NCI-H345 (cell line): ENCODE measurements at places on chromosomes 11 and 22.

DNA sequence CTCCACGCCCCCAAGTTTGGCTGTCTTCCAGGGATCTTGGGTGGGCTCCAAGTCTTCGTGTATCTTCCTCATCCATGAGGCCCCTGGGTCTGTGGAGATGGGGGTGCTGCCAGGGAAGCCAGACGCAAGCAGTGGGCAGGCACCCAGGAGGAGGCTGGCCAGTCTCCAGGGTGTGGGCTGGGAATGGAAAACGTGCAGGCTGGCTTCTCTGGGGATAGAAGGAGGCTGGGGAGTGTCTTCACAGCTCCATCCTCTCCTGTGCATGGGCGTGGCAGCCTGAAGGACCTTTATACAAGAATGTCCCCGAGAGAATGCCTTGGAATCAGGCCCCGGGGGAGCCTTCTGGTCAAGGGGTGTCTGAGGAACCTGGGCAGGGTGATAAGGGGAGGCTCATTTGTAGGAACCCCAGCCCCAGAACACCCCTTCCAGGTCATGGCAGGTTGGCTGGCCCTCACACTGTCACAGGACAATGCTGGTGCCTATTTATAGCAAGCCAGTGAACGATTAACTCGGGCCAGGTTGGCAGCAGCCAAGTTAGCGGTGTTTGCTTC is 14.0 kb downstream of the SGSM1 start:
- DNase-seq, result no peak

GRCh38 chr11:45678976-45679375 is 13.6 kb upstream of the CHST1 start:
- no peak for DNase-seq

DNA sequence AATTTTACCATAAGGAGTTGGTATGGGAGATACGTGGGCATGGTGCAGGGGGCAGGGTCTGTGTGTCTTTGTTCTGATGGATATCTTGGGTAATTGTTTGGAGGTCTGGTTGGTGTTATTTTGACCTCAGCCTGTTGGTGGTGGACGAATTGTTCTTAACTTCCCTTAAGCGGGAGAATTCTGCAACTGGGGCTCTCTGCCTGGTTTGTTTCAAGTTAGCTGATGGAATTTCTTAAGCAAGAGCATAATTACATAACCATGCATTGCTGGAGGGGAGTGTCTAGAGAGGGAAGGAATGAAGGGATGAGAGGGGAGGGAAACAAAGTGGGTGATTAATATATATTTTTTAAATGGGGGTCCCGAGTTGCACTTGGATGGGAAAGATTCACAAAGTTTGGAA is 908.5 kb upstream of the RAG2 start:
- no peak for DNase-seq

- DNase-seq, result no peak
Observed at GRCh38 chr22:24796860-24797259, 9.2 kb upstream of the SGSM1 start.

DNA sequence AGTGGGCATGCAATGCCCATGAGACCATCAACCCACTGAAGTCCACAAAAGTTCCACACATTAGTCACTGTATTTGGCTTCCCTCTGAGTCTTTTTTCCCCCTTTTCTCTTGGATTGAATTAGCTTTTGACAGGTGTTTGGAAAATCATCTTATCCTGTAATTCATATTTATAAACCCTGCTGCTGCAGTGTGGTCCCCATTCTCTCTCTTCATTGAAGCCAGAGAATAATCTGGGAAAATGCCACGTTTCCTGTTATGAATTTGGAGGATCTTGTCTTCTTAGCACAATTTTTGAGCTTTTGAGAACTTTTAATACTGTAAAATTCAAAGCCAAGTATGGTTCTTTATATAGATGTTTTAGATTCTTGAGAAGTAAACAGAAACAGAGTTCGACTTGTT is 84.8 kb downstream of the UVRAG start:
- no peak for DNase-seq

- peak; percentile 65 for DNase-seq
Observed at GRCh38 chr22:50739894-50740293, 1.9 kb downstream of the ACR start.

- peak; percentile 87 for DNase-seq
Observed at GRCh38 chr22:36454916-36455570, 26.4 kb downstream of the TXN2 start.

GRCh38 chr22:50150161-50151129 is 20.1 kb upstream of the PANX2 start:
- no peak for DNase-seq

DNA sequence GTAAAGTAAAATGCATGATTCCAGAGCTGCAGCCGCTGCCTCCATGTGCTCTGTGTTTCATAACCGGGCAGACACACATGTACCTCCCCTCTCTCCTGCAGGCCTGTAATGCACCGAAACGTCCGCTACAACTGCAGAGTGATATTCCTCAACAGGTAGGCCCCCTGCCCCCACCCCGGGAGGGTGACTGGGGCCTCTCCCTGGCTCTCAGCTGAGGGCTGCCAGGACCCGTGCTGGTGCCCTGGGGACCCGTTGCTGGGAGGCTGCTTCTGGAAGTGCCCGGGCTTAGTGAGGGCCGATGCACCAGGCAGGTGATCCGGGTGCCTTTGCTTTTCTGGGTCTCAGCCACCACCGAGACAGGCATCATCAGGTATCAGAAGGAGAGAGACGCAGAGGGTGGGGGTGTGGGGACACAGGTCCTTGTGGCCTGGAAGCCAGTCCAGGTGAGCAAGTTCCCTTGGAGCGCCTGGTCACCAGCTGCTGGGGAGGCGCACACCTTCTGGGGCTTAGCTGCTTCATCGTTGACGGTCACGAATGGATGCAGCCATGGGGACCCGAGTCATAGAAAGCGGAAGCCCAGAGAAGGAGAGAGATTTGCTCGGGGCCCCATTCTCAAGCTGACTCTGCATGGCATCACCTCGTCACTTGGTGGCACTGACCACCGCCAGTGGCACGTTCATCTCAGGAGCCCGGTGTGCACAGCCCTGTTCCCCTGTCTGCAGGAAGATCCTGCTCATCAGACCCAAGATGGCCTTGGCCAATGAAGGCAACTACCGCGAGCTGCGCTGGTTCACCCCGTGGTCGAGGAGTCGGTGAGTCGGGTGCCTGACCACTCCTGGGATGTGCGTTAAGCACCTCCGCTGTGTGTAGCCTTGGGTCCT is 10.6 kb downstream of the NADSYN1 start:
- no peak for DNase-seq

DNA sequence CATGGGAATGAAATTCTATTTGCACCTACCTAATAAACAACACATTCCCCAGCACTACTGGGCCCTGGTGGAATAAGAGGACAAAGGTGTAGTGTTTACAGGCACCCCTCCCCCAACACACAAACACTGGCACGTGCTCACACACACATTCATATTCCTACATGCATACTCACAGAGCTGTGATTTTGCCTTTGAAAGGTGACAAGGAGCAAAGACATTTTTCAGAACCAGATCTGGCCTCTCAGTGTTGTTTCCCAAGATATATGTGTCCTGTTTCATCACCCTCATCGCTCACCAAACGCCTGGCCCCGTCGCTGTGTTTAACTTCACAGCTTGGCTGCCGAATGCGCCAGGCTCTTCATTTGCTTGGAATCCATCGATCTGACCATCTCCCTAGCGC is 292.6 kb downstream of the NTM start:
- DNase-seq, result no peak

GRCh38 chr22:45869340-45869847 is 107.6 kb downstream of the WNT7B start:
- no peak for DNase-seq

- no peak for DNase-seq
Observed at GRCh38 chr11:9562716-9563115, 10.8 kb upstream of the WEE1 start.

GRCh38 chr11:131626788-131627187 is 256.4 kb downstream of the NTM start:
- DNase-seq, result no peak

- DNase-seq, result no peak
Observed at GRCh38 chr11:11262171-11262920, 90.7 kb downstream of the CSNK2A3 start.

DNA sequence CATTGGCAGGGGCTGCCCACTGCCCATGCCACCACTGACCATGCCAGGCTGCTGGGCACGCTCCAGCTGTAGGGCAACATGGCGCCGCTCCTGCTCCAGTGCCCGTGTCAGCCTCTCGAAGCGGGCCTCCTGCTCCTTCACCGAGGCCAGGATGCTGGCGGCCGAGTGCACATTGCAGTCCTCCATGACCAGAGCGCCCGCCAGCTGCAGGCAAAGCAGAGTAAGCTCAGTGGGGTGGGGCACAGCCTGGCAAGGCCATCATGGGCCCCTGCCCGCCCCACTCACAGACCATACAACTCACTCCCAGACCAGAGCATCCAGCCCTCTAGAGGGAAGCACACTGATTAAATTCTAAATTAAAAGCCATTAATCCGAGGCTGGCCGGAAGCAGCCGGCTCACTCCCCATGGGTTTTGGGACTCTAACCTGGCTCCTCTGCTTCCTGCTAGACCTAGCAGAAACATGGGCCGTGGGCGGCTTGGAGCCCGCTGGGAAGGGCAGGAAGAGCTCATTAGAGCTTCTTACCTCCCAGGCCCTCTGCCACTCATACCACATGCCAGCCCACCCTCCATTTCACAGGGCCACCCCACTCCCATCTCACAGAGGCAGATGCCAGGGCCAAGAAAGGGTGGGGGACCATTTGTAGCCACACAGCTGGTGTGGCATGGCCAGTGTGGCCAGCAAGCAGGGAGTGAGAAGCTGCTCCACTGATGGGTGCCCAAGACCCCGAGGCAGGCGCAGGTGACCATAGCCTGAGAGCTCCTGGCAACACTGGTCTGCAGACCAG is 25.8 kb downstream of the ARVCF start:
- no peak for DNase-seq

GRCh38 chr11:111046291-111046690 is 199.2 kb upstream of the POU2AF2 start:
- no peak for DNase-seq

GRCh38 chr11:19018901-19019300 is 41.6 kb downstream of the MRGPRX2 start:
- DNase-seq, result no peak

DNA sequence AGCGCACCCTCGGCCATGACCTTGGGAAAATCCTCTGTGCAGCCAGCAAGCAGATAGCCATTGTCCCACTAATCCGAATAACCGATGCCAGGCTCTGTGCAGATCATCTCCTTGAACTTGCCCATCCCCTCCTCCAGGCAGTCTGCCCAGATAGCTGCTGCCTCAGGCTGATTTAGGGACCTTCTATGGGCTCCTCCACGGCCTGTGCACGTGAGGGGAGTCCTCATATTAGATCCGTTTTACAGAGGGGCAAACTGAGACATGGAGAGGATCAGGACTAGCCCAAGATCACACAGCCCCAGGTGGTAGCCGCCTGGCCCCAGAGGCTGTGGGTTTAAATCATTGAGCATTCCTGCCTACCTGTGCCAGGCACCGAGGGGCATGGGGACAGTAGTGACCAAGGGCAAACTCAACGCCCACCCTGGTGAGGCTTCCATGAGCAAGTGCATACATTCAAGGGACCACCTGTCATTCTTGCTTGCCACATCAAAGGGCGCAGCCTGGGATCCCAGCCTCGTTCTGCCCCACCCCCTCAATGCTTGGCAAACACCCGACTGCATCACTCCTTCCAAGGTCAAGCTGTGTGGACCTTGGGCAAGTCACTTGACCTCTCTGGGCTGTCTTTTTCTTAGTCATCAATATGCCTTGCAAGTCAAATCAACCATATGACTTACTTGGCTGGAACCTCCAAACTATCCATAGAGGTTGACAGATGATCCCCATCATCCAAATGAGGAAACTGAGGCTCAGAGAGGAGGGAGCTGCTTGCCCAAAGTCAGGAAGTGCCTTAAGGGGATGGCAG is 131.6 kb downstream of the MN1 start:
- DNase-seq, result no peak

- DNase-seq, result no peak
Observed at GRCh38 chr22:47534804-47535410, 772.5 kb downstream of the TBC1D22A start.

DNA sequence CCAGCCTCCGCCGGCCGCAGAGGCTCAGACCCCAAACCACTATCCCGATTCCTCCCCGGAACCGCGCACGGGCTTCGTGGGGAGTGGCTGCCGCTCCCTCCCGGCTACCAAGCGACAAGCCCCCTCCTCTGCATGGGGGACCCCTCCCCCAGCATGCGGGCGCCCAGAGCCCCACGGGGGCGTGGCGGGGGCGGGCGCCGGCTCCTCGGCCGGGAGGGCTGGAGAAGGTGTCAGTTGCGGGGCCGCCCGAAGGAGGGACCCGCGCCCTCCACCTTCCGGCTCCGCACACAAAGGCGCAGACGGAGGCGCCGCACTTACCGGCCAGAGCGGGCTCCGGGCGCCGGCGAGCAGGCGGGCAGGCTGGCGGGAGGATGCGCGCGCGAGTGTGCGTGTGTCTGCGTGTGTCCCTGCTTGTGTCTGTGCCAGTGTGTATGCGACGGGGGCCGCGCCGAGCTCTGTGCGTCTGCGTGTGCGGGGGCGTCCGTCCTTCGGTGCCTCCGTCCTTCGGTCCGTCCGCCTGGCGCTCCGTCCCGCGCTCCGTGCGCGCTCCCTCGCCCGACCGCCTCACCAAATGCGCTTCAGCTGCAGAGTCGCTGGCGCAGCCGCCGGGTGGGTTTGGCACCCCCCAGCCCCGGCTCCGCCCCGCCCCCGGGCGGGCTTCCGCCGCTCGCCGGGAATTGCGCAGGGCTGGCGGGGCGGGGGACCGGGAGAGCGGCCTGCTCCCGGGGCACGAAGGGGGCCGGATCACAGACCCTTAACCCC is at the start of gene PTPN5:
PTPN5 (minus strand) TSS at position 592 of the 762 bp plus-strand sequence. CDS start 19,840 bp downstream, outside the sequence.
- DNase-seq, result peak; percentile 38

DNA sequence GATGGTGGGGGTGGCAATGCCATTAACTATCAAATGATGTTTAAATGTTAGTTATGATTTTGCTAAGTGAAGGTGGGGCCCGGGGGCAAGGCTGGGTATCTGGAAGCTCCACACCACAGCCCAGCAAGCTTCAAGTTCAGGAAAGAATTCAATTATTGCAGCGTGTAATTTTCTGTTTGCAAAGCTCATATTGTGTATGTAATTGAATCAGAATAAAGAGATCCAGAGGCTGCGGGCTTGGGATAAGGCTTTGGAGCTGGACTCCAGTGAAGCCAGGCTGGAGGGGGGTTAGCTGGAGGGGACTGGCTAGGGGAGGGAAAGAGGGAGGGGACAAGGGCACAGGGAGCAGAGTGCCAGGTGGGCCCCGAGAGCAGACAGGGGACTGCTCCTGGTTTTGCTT is 557.1 kb upstream of the CADM1 start:
- no peak for DNase-seq

DNA sequence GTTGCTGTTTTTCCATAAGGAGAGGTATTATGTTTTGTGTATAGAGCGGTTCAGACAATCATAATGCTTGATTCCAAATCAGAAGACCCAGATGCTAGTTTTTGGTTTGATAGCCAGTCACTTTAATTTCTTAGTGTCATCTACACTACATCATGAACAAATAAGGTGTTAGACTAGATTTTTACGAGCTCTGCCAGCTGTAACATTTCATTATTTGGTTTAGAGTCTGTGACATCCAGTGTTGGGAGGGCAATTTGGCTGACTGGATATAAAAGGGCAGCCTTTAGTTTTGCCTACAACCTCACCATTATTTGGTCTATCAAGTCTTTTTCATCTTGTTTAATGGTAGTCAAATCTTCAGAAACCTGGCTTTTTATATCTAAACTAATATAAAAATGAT is 30.2 kb upstream of the FBXO3 start:
- DNase-seq, result peak; percentile 5
